NCI-H1092 treated with DMSO at 0.1 percent for 48 hours (cell line): ENCODE measurements at places on chromosomes 5 and 9.

DNA sequence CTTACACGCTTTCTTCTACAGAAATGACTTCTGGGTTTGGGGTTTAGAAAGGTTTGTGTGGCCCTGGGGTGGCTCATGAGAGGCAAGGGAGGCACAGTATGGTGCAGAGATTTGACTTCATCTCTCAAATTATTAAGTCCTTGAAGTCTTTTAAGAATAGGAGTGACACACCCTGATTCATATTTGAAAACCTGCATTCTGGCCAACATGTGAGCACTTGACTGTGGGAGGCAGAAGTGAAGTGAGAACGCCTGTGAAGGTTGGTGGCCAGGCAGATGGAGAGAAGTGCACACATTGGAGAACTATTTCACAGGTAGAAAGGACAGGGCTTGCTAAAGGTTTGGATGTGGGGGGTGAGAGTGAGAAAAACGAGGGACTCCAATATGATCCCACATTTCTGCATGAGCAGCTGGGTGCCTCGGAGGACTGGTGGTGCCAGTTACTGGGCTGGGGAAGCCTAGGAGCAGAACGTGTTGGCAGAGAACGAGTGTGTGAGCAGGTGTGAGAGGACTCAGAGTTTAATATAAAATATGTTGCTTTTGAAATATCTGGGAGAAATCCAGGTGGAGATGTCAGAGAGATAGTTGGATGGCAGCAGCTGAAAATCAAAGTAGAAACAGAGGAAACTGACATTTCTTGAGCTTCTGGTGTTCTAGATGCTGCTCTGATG, 240.0 kb upstream of the ADAMTSL1 start:
- DNase-seq: no peak

- no peak for DNase-seq
Measured at GRCh38 chr5:164637931-164638521, 1132.6 kb downstream of the MAT2B start.

- DNase-seq: no peak
Measured at GRCh38 chr9:105432247-105432842, 15.5 kb upstream of the FSD1L start.

DNA sequence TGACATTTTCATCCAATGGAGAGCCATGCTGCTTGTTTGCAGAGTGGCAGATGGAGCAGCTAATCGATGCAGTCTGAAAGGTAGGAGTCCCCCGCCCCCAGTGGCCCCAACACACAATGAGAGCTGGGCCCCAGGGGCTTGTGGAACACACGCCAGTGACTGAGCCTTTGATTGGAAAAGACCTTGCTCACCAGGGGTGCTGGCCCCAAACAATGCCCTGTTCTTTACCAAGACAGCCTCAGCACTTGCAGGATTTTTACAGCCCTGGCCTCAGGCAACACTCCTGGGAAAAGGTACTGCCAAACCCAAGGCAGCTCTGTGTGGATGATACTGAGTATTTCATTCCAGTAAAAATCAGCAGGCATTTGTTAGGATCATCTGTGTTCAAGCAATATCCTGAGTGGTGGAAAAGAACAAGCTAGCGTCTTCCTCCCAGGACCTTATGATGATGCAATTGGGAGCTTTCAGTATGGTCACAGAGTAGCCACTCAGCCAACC, 276.8 kb upstream of the CLINT1 start:
- DNase-seq: peak; percentile 91

DNA sequence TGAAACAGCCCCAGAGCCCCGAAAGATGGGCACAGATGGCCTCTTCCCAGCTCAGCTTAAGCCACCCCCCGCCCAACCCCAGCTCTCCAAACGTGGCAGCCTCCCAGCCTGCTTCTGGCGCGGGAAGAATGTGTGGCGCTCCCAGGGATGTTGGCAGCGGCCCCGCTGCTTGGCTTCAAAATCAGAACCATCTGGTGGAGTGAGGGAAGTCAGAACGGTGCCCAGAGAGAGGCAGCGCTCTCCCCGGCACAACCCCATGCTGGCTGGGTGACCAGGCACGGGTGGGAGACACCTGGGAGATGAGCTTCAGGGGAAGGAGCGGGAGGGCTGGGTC, 72.7 kb upstream of the ORM1 start:
- peak; percentile 87 for DNase-seq

DNA sequence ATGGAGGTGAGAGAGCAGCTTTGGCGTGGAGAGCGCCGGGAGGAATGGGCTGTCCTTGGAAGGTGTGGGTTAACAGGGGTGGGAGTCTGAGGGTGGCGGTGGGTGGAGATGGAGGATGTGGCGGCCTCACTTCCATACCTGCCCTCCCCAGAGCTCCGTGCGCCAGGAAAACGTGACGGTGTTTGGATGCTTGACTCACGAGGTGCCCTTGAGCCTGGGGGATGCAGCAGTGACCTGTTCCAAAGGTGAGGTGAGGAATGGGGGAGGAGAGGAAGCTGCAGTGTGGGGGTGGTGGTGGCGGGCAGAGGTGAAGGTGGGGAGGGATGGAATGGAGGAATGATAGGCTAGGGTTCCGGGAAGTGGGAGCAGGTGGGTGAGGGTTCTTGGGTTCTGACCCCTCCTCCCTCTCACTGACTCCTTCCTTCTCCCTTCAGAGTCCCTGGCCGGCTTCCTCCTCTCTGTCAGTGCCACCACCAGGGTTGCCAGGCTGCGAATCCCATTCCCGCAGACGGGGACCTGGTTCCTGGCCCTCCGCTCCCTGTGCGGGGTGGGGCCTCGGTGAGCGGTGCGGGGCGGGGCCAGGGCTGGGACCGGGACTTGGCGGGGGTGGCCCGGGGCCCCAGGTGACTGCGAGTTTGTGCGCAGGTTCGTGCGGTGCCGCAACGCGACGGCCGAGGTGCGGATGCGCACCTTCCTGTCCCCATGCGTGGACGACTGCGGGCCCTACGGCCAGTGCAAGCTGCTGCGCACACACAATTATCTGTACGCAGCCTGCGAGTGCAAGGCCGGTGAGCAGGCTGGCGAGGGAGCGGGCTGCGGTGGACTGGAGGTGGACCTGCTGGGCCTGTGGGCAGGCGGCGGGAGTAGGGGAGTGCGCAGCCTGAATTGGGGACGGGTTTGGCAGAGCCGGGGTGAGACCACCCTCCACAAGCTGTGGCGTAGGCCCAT, 17.1 kb downstream of the TMEM8B start:
- DNase-seq: no peak

DNA sequence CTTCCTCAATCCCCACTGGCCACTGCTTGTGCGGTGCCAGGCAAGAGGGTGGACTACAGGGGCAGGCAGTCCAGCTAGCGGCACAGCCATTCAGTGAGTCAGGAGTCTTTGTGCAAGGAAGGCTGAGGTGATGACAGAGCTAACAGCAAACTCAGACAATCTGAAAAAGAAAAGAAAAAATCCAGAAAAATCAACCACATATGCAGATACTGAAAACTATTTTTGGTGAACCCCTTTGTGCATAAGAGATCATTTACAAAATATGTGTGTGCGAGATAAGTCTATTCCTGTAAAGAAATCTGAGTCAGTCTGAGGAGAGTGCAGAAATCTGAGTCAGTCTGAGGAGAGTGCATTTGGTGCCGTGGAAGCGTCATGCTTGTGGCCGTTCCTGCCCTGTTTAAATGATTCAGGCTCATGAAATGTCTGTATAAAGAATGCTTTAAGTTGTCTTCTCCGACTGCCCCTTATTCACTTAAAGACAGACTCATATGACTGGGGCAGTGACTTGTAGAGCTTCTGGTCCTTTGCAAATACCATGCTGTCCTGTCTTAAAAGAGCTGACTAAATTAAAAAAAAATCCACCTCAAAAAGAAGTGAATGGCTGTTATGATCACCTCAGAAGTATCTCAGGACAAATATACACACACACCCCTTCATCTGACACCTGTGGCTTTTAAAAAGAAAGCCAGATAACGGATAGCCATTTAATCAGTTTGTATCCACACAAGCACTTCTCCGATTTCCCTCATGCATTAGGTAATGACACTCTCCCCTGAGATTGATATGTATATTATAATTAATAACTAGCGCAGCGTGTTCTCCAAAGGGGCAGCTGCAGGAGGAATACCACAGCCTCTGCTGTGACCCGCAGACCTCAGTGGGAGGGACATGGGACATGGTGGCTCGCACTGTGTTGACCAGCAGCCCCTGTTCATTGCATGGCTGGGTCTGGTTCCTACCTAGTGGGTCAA, 47.3 kb downstream of the TRIO start:
- no peak for DNase-seq

GRCh38 chr9:19481971-19482404, 73.2 kb downstream of the ACER2 start:
- DNase-seq: no peak

- DNase-seq: peak; percentile 60
Measured at GRCh38 chr9:71909887-71910649, 925 bp downstream of the ABHD17B start.

DNA sequence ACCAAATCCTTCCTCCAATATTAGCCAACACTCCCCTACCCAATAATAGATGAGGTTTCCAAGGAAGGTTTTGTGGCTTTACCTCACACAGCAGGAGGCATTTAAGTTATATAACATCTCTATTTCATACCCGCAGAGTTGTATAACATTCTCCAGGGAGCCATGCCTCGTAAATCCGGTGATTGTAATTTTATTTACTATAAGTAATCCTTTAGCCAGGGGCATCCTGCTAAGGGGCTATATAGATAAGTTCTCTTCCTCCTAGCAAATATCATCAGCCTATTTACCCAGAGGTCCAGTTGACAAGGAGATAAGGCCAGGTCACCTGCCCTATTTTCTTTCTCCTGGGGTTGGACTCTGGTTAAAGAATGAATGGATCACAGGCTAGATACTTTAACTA, 2051.0 kb downstream of the EFNA5 start:
- no peak for DNase-seq

DNA sequence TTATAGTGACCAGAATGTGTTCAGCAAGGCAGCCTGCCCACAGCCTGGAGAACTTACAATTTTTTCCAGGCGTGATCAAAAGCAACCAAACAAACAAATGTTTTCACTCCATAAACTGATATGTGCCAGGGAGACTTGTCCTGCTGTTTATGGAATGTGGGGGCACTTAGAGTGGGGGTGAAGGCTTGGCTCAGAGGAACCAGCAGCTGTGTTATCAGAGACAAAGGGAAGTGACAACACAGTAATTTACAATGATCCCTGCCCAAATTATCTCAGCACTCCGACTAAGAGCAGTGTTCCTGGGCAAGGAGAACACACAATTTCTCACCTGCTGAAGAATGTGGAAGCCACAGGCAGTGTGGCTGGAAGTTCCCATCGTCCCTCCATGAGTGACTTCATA, 429.1 kb upstream of the IRX4 start:
- no peak for DNase-seq

DNA sequence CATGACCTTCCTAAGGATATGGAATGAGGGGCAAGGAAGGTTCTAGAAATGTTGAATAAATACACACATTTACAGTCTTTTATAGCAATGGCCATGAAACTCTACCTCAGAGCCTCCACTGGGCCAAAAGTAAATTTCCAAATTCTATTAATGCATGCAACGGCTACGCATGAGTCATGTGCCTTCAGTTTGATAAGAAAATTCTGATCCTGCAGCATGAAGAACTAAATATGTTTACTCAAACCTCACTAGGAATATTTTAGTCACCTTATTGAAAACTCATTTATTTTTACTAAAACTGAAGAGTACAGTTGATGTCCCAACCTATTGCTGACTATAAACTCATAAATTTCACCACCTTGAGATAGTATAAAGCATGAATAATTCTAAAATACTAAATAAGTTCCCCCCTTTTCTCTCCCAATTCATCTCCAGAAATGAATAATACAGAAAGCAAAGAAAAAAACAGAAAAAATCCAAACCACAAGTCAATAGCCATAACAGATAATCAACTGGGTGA, 92.4 kb downstream of the GNAQ start:
- no peak for DNase-seq

- DNase-seq: no peak
Measured at GRCh38 chr9:98917746-98918487, 25.8 kb upstream of the COL15A1 start.

DNA sequence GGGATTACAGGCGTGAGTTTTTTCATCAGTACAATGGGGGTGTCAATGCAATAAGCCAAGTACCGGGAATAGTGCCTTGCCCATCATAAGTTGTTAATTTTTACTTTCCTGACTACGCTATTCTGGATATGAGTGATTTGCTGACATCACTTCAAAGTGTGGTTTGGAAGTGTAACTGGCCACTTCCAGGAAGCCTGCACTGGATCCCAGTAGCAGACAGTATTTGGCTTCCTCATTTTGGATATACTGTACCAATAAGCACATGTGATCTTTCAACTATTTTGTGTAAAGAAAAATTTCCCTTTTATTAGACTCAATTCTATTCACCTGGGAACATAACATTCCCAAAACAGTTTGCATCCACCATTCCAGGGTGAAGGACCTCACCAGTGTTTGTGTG, 417.7 kb upstream of the KLF4 start:
- DNase-seq: no peak

- no peak for DNase-seq
Measured at GRCh38 chr9:117860849-117861248, 156.6 kb downstream of the TLR4 start.

- DNase-seq: peak; percentile 43
Measured at GRCh38 chr5:334903-335739, 13.6 kb downstream of the AHRR start.

DNA sequence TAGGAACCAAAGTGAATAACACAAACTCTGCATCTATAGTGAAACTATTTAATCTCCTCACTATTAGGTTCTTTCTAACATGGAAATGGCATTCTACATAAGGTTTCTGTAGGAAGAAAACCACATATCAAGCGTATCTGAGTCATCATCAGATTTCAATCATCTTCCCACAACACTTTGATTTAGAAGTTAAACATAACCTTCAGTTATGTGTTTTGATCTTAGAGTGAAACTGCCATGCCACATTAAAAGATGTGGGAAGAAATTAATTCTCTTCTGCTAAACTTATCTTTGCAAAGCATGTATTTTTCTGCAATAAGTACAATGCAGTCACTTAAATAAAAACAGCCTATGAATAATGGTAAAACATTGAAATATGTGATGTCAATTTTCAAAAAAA, 55.0 kb downstream of the MEF2C start:
- DNase-seq: no peak

DNA sequence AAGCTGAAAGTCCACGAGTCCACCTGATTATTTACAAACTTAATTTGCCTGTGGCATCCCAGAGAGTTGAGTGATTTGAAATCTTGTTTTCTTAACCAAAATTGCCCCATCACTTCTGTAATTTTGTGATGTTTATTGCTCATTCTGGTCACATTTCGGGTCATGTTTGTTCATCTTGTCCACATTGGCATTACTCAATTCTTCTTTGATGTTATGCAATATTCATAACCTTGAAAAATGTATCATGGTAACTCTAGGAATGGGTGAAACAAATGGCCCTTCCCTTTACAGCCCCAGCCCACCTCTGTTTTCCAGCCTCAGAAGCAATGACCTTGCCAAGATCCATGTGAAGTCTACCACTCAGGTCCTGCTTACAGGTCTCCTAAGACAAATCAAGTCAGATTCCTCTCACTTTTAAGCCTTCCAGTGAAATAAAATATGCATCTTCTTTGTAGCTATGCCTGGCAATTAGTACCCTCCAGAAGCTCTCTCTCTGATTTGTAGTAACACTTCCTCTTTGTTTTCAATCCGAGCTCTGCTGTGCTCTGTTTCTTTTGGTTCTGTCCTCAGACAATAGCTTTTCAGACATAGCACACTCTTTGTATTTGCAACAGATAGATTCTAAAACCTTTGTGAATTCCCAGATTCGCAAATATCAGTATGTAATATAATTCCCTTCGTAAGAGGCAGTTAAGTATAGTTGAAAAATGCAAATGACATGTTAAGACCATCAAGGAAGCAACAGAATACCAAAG, 330.3 kb upstream of the IRX1 start:
- DNase-seq: no peak
